ENCODE measurements at places on chromosomes 1 and 21. TPM values are rescaled to one million over a fixed set of nuclear protein-coding genes. Genes with fewer than 3 reads are reported as not detected.

CLK2 gene
- 14.4 TPM for polyA plus RNA-seq

LYST gene
- polyA plus RNA-seq = 12.9 TPM

ST6GALNAC5 gene
- 1.0 TPM for polyA plus RNA-seq

USH2A gene
- polyA plus RNA-seq = not detected

RAB4A gene
- polyA plus RNA-seq = 35.8 TPM

SPRR4 gene
- polyA plus RNA-seq = not detected

DNTTIP2 gene
- 29.5 TPM for polyA plus RNA-seq

KRTAP21-2 gene
- polyA plus RNA-seq = not detected

GRIK1 gene
- not detected for polyA plus RNA-seq

UTS2 gene
- 7.2 TPM for polyA plus RNA-seq

NCMAP gene
- 1.8 TPM for polyA plus RNA-seq

ERVH48-1 gene
- not detected for polyA plus RNA-seq

ATP1A4 gene
- polyA plus RNA-seq = not detected

TRIM58 gene
- 1.6 TPM for polyA plus RNA-seq
